ENCODE measurements at places on chromosomes 1 and 21.

DNA sequence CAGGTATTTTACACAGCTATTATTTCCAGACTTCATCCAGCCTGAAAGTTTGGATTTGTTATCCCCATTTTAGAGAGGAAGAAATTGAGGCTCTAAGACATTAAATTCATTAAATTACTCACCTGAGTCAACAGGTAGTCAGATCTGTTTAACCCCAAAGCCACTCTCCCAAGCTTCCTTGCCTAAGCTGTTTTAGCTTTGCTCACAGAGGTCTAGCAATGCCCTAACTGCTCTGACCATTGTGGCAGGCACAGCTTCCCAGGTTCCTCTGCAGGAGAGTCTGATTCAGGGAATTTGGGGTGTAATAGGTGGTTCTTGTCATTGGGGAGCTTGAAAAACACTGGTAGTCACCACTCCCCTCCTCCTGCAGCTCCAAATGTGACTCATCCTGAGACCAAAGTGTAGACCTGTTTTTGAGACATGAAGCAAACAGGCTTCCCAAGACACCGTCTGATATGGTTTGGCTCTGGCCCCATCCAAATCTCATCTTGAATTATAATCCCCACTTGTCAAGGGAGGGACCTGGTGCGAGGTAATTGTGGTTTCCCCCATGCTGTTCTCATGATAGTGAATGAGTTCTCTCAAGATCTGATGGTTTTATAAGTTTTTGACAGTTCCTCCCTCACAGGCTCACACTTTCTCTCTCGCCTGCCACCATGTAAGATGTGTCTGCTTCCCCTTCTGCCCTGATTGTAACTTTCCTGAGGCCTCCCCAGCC, 142.8 kb upstream of the DNAH14 start:
- DNase-seq, result no peak

DNA sequence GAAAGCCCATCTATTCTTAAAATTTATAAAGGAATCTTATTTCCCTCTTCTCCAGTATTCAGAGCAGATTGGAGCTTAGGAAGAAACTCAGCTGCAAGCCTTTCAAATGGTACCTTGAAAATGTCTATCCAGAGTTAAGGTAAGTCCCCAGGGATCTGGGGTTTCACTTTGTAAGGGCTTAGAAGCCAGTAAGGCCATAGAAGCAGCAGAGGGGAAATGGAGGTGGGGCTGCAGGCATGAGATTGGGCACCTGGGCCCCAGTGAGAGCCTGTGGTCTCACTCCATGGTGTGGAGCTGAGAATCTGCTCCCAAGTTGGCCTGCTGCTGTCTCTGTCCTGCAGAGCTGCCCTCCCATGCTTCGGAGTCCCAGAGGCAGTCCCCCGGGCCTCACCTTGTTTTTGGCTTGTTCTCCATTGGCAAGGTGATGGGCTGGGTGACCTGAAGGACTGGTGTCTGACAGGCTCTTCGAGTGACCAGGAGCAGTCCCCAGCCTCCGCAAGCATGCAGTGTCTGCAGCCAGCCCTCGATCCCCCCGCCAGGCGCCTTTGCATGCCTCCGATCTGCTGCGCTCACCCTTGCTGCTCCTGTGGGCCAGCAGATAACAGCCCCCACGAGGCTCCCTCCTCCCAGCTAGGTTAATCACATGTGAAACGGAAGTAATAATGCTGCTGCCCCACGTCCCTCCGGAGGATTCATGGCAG, 163.1 kb downstream of the PGBD5 start:
- DNase-seq, result no peak

GRCh38 chr1:204283711-204284651, 70.2 kb upstream of the GOLT1A start:
- DNase-seq, result no peak

GRCh38 chr1:59767119-59767518, 47.6 kb upstream of the HOOK1 start:
- DNase-seq, result no peak

DNA sequence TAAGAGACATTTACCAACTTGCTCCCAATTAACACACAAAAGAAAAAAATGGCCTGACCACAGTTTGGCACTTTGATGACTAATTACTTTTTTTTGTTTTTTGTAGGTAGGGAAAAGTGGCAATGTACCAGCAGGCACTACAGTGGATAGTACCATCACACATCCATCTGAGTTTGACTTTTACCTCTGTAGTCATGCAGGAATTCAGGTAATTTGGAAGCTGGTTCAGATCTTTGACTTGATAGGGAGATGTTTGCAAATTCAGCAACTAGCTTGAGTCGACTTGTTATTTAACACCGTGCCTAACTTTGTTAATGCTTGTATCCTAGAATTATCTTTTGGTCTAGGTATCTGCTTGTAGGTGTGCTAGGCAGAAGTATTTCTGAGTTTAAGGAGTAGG, 33.0 kb upstream of the AGO1 start:
- DNase-seq, result no peak

GRCh38 chr1:21084111-21084810, 92.4 kb downstream of the EIF4G3 start:
- no peak for DNase-seq

GRCh38 chr1:184672013-184672726, 82.5 kb downstream of the EDEM3 start:
- DNase-seq, result no peak

DNA sequence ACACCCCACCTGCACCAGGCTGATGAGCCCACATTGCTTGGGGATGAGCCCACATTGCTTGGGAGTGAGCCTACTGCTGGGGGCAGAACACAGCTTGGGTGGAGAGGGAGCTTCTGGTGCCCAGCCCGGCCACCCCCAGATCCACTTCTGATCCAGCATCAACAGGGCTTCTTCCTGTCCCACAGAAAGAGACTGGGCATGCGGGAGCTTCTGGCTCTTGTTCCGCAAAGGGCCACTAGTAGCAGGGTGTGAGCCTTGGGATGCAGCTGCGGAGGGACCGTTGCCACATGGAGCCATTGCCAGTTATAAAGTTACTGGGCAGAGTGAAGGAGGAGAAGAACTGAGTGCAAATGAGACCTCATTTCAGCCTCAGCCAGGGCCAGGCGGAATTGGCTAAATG, 36.3 kb downstream of the PKP1 start:
- no peak for DNase-seq

GRCh38 chr1:82246050-82246449, 445.3 kb downstream of the ADGRL2 start:
- no peak for DNase-seq

GRCh38 chr1:172184506-172185191, 235.8 kb upstream of the C1orf105 start:
- DNase-seq, result no peak

DNA sequence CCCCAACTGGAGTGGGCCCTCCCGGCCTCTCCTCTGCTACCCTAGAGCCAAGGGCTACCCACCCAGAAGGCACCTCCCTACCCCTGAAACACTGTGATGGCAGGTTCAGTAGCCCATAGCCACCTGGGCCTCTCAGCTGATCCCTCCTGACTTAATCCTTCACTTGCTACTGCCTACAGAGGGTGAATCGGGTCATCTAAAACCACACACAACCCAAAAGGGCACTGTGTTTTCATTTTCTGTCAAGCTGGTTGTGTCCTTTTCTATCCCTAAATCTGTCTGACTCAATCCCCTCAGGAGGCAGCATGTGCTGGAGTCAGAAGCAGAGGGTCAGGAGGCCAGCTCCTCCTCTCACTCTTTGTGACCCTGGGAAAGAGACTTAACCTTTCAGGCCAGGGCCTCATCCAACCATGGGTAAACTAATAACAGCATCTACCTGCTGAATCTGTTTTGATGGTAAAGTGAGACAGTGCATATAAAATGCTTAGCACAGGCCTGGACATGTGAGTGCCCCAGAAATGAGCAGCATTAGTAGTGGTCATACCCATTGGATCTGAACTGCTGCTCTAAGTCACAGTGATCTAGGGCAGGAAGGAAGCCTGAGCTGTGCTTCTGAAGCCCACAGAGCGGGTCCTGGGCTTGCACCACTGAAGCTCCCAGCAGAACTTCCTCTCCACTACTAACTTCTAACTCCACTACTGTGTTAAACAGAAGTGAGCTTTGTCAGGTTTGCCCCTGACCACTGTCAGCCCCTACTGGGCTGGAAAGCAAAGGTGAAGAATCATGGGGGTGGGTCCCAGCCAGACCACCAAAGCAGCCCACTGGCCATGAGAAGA, 11.0 kb downstream of the PMVK start:
- no peak for DNase-seq

GRCh38 chr1:39657923-39658485, 13.9 kb downstream of the NT5C1A start:
- peak; percentile 35 for DNase-seq

DNA sequence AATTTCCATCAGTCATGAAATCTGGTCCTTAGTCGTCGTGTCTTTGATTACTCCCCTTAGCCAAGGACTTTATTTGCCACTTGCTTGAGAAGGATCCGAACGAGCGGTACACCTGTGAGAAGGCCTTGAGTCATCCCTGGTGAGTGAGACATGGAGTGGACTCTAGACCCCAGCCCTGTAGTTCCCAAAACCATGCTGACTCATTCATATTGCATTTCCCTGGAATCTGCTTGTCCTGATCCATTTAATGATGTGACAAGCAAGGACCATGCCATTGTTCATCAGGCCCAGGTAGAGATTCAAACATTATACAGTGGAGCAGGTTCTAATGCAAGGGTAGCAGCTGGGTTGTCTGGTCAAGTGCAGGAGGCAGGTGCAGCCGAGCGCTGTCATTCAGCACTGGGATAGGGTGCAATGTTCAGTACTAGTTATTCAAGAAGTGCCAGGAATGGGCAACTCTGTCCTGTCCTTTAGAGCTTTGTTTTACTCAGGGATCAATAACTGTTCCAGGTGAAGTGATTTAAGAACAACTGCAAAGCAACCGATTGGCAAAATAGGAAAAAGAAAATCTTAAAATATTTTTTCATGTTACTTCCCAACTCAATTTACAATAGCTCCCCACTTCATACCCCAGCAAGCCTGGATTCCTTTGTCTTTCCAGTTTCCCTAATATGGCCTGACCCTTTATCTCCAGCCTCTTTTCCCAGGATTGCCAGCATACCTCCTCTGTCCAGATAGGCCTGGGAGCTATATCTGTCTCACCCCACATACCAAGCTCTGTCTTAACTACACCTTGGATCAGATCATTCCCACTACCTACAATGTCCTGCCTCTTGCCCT, 26.5 kb downstream of the CAMK1G start:
- no peak for DNase-seq

DNA sequence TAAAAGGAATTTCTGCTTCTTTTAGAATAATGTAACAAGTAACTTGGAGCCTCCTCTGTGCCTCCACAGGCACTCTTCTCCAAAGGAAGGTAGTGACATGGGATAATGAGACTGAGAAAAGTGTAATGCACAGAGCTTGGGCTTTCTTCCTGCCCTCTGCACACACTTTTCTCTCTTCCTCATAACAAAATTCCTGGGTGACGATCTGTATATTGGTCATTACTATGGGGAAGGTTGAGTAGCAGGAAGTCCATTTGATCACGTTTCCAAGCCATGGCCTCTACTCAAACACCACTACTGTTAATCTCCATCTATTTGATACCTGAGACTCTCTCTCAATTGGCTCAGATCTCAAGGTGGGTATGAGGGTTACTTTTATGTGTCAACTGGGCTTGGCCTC, 113.9 kb downstream of the GRIK1 start:
- no peak for DNase-seq

GRCh38 chr1:207241164-207241934, 80.1 kb upstream of the CD55 start:
- no peak for DNase-seq

GRCh38 chr1:95353194-95353593, 119.2 kb downstream of the RWDD3 start:
- DNase-seq, result no peak

DNA sequence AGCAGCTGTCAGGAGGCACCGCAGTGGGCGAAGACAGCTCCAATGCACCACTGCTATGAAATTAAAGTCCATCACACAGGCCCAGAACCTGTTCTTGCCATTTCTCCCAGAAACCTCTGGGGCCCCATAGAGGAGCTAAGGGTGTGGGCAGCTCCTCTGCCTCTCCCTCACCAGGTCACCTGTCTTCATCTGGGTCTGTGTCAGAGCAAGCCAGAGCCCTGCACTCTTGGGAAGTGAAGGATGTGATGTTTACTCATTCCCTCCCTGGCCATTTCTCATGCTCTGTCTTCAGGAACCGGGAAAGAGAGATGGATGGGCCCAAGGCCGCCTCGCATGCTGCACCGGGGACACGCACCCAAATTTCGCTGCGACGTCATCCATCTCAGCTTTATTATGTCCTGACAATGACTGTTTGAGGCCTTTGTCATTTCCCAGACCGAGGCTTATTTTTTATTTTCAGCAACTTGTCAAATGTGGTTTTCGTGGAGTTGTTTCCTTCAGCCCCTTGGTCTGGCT, 216.1 kb downstream of the NPHP4 start:
- DNase-seq, result no peak

- DNase-seq, result no peak
Measured at GRCh38 chr1:70707214-70707613, 296.1 kb downstream of the CTH start.

GRCh38 chr1:12505639-12506280, 112.2 kb downstream of the DHRS3 start:
- DNase-seq, result no peak

DNA sequence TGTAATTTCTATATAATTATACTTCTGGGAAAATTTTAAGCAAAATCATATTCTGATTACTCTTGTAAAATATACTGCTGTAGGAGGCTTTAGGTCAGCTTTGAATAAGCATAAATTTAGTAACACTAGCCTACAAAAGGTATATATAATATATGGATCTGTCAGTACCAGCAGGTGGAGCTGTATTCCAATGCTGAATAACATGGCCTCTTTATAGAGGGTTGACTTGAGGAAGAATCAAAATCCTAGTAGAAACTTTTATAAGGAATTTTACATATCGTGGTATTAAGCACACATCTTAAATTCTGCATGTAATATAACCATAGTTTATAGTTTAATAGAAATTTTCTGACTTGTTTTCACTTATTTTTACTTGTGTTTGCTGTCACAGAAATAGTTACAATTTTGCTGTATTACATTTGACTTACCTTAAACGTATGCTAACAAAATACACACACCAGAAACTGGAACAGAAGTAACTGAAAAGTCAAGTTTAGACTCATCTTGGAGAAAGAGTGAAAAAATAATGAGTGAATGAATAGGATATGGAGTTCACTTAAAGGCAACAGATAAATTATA, 79.3 kb downstream of the HMCN1 start:
- DNase-seq, result peak; percentile 70

DNA sequence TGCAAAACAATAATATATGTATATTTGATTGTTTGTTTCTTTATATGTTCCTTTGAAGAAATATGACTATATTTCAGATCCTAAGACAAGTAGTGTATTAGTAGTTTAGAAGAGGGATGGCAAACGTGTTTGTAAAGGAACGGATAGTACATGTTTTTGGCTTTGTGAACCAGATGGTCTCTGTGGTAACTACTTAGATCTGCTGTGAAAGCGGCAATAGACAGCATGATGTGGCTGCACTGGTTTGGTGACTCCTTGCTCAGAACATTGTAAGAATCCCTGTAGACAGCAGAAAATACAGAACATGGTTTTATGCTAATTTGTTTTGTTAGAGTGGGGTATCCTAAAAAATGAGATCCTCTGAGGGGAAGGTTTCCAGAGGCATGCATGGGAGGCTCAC, 3.1 kb downstream of the ACADM start:
- no peak for DNase-seq

DNA sequence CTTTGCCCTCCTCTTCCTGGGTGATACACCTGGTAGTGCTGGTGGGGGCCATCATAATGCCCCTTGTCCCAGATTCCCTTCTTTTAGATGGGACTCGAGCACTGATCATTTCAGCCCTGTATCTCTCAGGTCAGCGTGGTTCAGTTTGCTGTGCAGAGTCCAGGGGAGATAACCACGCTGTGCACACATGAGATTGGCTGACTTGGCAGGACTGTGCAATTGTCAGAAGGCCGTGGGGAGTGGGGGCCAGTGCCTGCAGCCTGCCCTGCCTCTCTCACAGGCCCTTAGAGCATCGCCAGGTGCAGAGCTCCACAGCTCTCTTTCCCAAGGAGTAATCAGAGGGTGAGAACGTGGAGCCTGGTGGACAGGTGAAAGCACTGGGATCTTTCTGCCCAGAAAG, 15.2 kb downstream of the EPHX1 start:
- no peak for DNase-seq
